Germinal center (tissue), 1 donor: ENCODE measurements at places on chromosomes 6 and 20.

- no peak for DNase-seq
Observed at GRCh38 chr20:14989535-14990290, 652.3 kb upstream of the FLRT3 start.

GRCh38 chr20:9401371-9401770 lies 113.0 kb upstream of the LAMP5 start:
- no peak for DNase-seq

DNA sequence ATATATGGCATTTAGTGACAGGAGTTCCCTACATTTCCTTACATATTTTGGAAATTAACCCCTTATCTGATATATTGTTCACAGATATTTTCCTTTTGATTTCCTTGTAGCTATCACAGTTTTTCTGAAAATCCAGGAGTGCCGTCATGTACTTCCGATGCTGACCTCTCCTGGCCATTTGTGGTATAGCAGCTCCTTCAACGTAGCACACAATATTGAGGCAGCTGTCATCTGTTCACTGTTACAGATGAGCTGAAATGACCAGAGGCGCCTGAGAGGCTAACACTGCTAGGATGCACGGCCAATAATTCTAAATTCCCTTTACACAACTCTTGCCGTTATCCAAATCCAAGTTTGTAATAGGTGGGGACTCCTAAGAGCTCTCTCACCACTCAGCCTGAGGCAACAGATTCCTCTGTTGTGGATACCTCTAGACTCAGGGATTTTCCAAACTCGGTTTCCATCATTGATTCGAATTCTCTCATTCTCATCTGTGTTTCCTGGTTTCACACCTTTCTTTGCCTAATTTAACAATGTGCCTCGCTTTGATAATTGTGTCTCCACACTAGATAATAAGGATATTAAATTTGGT lies 53.0 kb downstream of the MMUT start:
- DNase-seq: peak; percentile 20

DNA sequence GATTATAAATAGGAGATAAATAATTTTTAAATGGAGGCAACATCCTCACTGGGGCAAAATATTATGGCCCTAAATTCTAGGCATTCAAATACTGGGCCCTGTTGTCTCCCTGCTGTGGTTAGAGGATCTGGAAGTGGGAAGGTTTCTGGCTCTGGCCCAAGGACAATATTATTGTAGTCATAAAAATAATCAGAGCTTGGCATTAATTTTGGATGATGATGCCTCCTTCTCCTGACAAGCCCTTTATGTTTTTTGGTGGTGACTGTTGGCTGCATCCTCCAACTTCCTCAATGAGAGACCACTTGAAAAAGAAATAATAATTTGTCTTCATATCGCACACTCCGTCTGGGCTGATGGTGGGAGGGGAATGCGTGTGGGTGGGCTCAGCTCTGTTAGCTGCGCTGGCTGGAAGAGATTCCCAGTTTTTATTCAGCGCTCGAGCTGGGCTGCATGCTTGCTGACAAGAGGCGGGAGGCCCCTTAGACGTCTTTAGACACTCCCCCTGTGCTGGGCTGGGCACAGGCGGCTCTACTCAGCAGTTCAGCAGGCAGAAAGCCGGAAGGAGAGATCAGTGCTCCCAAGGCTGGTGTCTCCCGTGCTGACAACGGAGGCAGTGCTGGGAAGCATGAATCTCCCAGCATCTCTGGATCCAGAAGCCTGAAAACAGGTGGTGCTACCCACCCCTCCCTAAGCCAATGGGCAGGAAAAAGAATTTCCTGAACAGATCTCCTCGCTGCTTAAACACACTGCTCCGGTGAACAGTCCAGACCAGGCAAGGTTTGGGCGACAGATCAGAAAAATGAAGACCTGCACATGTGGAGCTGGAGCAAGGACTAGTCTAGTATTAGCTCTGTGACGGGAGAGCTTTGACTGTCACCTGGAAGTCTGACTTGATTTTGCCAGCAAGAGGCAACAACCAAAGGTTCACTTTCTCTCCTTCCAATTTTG lies 97.7 kb downstream of the SYCP2 start:
- no peak for DNase-seq

DNA sequence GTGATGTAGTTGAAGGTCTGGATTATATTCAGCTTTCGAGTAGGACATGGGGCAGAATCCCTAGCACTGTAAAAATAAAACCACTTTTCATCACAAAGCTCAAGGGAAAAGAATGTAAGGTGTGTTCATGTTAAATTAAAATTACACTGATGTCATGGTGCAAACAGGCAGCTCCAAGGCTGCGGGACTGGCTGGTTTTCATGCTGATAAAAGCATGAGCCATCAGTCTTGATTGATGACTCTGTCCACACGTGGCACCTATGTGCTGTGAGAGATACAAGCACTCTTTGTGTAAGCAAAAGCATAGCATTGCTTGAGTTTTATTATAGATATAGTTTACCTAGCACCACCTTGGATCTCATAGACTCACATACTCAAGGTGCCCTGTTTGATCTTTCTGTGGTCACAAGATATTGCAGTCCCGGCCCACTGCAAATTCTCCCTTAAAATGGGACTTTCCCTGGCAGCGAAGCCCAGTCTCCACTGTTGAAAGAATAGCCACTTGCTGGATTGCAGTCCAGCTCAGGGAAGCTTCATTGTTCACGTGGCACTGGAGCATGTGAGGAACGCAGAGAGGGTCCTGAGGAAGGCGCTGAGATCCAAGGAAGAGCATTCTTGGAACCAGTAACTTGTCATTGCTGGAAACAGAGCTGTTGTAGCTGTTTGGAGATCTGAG lies 90.6 kb downstream of the TIAM2 start:
- DNase-seq: no peak

GRCh38 chr6:43733471-43734293 lies 36.3 kb upstream of the VEGFA start:
- no peak for DNase-seq

DNA sequence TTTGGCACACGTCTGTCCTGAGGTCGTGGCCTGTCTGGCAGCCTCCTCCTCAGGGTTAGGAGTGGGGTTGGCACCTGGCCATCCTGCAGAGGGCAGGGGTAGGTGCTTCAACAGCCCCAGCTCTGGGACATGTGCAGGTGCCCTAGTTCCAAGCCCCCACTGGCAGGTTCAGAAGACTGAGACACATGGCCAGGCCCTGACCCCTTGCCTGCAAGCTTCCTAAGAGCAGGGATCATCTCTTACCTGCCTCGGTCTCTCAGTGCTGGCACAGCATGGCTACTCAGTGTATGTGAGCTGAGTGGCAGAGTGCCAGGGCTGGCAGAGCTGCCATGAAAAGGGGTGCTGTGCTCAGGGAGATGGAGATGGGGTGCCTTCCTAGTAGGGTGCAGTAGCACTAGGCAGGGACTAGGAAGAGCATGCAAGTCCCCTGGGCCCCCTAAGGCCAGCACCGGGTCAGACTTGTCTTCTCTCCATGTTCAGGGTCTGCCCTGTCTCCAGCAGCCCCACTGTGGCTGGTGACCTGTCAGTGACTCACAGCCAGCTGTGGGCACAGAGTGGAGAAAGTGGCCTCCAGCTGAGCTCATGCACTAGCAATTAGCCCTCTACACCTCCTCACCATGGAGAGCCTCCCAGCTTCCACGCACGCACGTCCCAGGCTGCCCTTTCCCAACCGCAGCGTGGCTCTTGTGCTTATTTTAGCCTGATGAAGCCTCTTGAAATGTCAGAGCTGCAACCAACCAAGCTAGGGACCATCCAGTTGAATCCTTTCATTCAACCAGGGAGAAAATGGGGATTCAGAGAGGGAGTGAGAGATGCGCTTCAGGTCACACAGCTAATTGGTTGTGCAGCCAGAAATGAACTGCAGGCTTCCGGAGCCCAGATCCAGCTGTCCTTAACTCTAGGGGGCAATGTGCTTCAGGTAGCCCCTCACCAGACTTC lies 116.6 kb downstream of the MRPL14 start:
- no peak for DNase-seq

- no peak for DNase-seq
Observed at GRCh38 chr6:116512734-116513133, 1.3 kb downstream of the CALHM5 start.

- DNase-seq: no peak
Observed at GRCh38 chr20:41172296-41173140, 35.2 kb downstream of the PLCG1 start.

DNA sequence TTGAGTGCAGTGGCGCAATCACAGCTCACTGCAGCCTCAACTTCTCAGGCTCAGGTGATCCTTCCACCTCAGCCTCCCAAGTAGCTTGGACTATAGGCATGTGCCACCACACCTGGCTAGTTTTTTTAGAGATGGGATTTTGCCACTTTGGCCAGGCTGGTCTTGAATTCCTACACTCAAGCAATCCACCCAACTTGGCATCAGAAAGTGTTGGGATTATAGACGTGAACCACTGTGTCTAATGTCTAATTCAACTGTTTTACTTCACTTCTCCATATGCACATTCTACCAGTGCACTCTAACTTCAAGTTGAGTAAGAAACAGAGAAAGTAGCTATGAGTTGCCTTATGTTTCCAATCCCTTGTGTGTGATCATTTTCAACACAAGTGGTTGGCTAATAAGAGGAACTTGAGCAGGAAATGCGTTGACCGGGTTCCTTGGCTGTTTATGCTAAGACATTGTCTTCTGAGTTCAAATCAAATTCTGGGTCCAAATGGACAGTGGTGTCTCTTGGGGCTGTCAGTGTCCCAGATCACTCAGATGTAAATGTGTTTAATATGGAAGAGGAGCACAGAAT lies 23.9 kb downstream of the ZNF337 start:
- DNase-seq: no peak

- no peak for DNase-seq
Observed at GRCh38 chr20:62918831-62919230, 7.5 kb downstream of the DIDO1 start.

DNA sequence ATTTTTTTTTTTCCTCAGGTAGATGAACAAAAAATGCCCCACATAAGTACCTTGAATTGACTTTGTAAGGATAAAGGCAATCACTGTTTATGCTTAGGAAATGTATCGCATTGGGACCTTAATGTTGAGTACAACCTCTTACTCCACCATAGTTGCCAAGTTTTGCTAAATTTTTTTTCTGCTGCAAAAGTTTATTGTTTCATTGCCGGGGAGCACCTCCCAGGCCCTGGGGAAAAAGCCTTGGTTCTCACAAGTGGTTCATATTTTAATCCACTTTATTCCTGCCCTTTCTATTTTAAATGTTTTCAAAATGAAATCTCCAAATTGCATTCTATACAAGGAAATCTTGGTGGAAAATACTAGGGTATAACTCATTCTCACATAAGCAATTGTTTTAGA lies 52.3 kb upstream of the UTRN start:
- DNase-seq: no peak

DNA sequence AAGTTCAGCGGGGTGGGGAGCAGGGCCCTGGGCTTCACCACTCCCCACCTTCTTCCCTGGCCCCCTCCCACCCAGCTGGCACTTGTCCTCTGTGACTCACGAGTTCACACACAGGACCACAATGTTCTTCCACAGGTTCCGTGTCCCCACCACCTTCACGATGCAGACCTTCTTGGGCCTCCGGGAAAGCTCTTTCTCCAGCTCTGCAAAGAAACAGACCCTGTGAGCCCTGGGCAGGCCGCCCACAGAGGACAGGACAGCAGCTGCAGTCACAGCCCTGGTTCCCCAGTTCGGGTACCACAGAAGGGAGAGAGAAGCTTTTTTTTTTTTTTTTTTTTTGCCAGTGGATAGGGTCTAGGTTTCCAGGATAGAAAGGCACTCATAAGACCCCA lies 30.9 kb downstream of the PSMG4 start:
- DNase-seq: no peak

DNA sequence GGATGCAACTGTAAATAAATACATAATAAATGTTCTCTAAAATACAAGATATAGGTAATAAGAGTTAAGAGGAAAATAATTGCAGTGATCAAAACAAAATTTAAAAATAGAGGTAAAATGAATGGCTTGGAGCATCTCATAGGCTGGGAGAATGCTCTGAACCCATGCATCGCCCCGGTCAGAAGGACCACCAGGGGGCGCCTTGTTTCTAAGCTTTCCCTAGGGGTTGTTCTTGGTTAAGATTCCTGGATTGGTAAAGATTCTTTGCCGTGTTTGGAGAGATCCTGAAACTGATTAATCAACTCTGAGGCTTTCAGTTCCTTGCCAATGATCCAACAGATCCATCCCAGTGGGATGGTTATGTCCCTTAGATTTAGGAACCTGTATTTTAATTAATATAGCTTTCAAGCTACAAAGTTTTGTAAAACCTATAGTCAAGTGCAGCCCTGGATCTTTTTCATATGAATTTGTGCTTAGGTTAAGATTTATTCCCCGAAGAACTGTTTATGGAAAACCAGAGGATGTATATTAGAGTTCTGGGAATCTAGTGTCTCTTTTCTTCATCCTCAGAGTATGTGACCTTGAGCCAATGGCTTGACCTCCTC lies 45.3 kb upstream of the PRELID3B start:
- peak; percentile 73 for DNase-seq

GRCh38 chr20:16245879-16246278 lies 327.4 kb downstream of the KIF16B start:
- no peak for DNase-seq

DNA sequence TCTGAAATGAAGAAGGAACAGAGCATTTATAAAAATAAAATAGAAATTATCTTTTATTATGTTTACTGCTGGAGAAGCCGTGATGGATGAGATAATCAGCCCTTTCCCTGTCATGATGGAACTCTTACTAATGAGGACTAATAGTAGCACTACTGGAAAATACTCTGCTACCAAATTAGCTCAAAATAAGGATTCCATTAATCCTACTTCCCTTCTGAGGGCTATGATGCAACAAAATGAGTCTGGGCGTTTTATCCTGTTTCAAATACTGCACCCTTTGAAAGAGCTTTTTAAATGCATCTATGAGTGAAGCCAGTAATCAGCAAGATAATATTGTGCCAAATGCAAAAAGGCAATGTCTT lies 59.3 kb upstream of the CARMIL1 start:
- no peak for DNase-seq

GRCh38 chr20:58552366-58552934 lies 37.3 kb upstream of the APCDD1L start:
- DNase-seq: no peak

GRCh38 chr20:32672982-32673851 lies 524 bp downstream of the C20orf203 start:
- peak; percentile 82 for DNase-seq

- no peak for DNase-seq
Observed at GRCh38 chr6:166420351-166420750, 37.6 kb upstream of the MPC1 start.

- no peak for DNase-seq
Observed at GRCh38 chr6:52518279-52518945, 58.4 kb downstream of the TRAM2 start.

- DNase-seq: no peak
Observed at GRCh38 chr6:37105148-37106050, 64.6 kb upstream of the PIM1 start.

GRCh38 chr20:37418591-37419109 lies 72.7 kb downstream of the SRC start:
- DNase-seq: no peak

DNA sequence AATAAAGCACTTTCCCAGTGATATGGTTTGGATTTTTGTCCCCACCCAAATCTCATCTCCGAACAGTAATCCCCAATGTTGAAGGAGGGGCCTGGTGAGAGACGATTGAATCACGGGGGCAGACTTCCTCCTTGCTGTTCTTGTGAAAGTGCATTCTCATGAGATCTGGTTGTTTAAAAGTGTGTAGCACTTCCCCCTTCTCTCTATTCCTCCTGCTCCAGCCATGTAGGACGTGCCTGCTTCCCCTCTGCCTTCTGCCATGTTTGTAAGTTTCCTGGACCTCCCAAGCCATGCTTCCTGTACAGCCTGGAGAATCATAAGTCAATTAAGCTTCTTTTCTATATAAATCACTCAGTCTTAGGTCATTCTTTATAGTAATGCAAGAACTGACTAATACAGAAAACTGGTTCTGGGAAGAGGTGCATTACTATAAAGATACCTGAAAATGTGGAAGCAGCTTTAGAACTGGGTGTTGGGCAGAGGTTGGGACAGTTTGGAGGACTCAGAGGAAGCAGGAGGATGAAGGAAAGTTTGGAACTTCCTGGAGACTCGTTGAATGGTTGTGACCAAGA lies 7.4 kb downstream of the EPM2A start:
- no peak for DNase-seq
